ENCODE measurements at places on chromosomes 7 and 10. TPM values are rescaled to one million over a fixed set of nuclear protein-coding genes. Genes with fewer than 3 reads are reported as not detected.
A peak's percentile ranks its signal among the peaks of the same experiment; 100 is the strongest.

DNA sequence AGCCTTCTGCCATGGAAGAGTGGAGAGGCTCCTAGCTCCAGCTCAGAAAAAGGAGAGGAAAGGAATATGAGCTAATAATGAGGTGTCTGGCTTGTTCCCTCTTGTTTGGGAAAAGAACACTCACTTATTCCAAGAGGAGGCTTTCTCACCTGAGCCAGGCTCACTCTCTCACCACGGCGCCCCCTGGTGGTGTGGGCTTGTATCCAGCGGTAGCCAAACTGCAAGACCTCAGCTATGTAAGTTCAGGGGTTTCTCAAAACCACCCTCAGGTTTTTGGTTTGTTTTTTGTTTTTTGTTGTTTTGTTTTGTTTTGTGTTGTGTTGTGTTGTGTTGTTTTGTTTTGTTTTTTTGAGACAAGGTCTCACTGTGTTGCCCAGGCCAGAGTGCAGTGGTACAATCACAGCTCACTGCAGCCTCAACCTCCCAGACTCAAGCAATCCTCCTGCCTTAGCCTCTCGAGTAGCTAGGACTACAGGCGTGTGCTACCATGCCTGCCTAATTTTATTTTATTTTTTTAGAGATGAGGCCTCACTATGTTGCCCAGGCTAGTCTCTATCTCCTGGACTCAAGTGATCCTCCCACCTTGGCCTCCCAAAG, 124.0 kb downstream of the TMEM130 start:
- H3K4me1 ChIP-seq, result no peaks in the 10 kb centered on the region
- H3K4me3 ChIP-seq, result no peak overlapping the region
- no peak overlapping the region for H3K27ac ChIP-seq
- DNase-seq, result peak; percentile 53

DNA sequence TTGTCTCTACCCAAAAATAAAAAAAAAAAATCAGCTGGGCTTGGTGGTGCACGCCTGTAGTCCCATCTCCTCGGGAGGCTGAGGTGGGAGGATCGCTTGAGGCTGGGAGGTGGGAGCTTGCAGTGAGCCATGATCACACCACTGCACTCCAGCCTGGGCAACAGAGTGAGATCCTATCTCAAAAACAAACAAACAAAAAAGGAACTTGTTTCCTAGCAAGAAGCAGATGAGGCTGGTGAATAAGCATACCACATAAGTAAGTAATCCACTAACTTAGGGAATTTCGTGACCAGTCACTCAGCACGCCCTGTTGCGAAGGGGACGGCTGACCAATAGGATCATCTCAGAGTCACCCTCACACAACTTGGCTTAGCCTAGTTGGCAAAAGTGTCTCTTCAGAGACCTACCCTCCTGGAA, 64.6 kb downstream of the CUX1 start:
- DNase-seq, result peak; percentile 36
- H3K27ac ChIP-seq, result peak overlapping the region; percentile 96
- no peaks in the 10 kb centered on the region for H3K27me3 ChIP-seq

GRCh38 chr10:133334503-133335245, 2.0 kb downstream of the CALY start:
- H3K4me1 ChIP-seq, result peaks cover 22% of the 10 kb centered on the region
- DNase-seq, result no peak
- no peak overlapping the region for H3K27ac ChIP-seq
- H3K36me3 ChIP-seq, result no peaks in the 10 kb centered on the region

Gene TBC1D12
- 7.2 TPM for total RNA-seq

- no peaks in the 10 kb centered on the region for H3K27me3 ChIP-seq
- H3K4me3 ChIP-seq, result no peak overlapping the region
- H3K27ac ChIP-seq, result peak overlapping the region; percentile 64
These were observed 57.0 kb downstream of the HIPK2 start for GRCh38 chr7:139720705-139721231.

- H3K4me1 ChIP-seq, result no peaks in the 10 kb centered on the region
- no peaks in the 10 kb centered on the region for H3K27me3 ChIP-seq
- no peak overlapping the region for H3K4me3 ChIP-seq
- no peak overlapping the region for H3K27ac ChIP-seq
- no peak for DNase-seq
- H3K36me3 ChIP-seq, result no peaks in the 10 kb centered on the region
These were observed 156.4 kb downstream of the AOAH start for GRCh38 chr7:36567699-36568451.

DNA sequence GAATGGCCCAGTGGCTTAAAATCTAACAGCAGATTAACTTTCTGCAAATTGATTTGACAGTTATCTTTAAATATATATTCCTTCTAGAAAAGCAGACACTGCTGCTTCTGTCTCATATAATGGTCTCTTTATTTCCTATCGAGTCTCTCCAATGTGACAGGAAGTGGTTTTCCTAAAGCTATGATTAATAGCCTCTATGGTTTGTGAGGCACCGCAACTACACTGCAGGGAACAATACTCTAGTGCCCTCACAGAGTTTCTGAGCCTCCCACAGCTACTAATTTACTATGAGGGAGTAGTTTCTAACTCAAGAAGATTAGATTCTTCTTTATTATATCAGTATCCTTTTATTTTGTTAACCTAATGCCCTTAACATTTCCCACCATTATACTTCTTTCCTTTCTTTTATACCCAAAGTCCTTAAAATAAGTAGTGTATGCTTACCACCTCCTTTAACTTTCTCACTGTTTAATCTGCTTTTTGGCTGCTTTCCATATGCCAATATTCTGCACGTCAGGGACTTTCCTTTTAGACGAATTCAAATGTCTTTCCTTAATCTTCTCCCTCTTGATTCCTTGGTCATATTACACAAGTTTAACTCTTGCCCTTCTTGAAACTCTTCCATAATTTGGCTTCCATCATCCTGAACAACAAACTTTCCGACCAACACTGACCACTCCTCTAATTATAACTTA, 23.8 kb upstream of the AHR start:
- H3K4me3 ChIP-seq, result no peak overlapping the region
- no peaks in the 10 kb centered on the region for H3K4me1 ChIP-seq

Gene TSPAN15
- 0.34 TPM for total RNA-seq

DNA sequence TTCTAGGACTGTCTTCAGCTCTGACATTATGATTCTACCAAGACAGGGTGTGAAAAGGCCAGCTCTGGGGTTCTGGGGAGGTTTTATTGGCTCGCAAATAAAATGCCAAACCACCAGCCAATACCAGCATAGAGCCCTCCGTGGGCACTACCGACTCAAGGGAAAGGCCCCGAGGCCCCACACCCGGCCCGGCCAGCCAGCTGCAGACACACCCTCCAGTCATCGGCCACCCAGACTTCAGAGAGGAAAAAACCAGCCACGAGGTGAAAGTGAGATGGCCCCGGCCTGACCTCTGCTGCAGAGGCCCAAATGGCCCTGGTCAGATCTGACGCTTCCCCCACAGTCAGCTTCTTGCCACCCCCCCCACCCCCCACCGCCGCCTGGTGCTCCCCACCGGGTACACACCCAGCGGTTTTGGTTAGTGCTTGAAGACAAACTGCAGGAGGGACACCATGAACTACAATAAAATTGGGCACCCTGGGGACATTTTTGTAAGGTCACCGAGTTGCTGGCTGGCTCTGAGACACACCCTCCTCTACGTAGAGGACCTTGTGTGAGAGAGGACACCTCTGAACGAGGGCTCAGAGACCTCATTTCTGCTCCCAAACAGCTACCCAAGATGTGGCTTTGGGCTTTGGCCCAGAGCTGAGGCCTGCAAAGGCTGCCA, 79.9 kb downstream of the PRKAG2 start:
- H3K36me3 ChIP-seq, result no peaks in the 10 kb centered on the region
- peaks cover 18% of the 10 kb centered on the region for H3K27me3 ChIP-seq
- no peak overlapping the region for H3K27ac ChIP-seq
- no peak overlapping the region for H3K4me3 ChIP-seq
- H3K4me1 ChIP-seq, result peaks cover 8% of the 10 kb centered on the region

DNA sequence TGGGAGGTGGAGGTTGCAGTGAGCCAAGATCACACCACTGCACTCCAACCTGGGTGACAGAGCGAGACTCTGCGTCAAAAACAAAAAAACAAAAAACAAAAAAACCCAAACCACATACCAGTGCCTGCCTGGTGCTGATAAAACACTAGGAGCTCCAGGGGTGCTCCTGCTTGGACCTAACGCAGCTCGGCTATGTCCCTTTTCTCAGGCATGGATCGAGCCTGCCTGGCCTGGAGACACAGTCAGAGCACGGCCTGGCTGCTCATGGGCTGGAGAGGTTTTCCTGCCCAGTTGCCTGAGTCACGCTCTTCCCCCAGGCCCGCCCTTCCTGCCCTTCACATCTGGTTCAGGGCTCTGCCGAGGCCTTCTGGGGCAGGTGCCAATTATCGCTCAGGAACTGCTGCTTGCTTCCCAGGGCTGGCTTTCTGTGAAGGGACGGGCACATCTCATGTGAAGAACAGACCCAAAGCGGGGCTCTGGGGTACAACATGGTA, 12.6 kb upstream of the NPFFR1 start:
- H3K4me1 ChIP-seq, result no peaks in the 10 kb centered on the region
- H3K27ac ChIP-seq, result no peak overlapping the region
- peaks cover 7% of the 10 kb centered on the region for H3K36me3 ChIP-seq
- no peak for DNase-seq
- H3K4me3 ChIP-seq, result no peak overlapping the region
- no peaks in the 10 kb centered on the region for H3K27me3 ChIP-seq

Gene FGL2
- total RNA-seq, result 0.08 TPM
